ENCODE measurements at places on chromosomes 7 and 10.

- DNase-seq: no peak
Measured at GRCh38 chr10:91105269-91105668, 115.2 kb upstream of the PCGF5 start.

DNA sequence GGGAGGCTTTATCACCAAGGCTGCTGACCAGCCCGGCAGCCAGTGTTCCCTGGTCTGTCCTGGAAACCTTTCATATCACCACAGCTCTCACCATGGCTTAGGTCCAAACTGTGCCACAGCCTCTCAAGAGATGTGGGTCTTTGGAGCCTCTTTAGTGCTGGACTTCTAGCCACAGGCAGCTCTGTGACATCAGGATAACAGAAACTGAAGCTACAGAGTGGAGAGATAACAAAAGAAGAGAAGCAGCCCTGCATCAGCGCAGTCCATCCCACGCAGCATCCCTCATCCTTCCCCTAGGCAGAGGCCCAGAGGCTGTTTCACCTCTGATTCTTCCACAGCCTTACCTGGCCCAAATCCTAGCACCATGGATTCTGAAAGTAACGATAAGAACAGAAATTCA is 187.9 kb upstream of the KMT2E start:
- DNase-seq: no peak

- no peak for DNase-seq
Measured at GRCh38 chr10:123519861-123520260, 146.3 kb upstream of the GPR26 start.

GRCh38 chr10:52682766-52683165 is 89.8 kb downstream of the MBL2 start:
- DNase-seq: no peak

DNA sequence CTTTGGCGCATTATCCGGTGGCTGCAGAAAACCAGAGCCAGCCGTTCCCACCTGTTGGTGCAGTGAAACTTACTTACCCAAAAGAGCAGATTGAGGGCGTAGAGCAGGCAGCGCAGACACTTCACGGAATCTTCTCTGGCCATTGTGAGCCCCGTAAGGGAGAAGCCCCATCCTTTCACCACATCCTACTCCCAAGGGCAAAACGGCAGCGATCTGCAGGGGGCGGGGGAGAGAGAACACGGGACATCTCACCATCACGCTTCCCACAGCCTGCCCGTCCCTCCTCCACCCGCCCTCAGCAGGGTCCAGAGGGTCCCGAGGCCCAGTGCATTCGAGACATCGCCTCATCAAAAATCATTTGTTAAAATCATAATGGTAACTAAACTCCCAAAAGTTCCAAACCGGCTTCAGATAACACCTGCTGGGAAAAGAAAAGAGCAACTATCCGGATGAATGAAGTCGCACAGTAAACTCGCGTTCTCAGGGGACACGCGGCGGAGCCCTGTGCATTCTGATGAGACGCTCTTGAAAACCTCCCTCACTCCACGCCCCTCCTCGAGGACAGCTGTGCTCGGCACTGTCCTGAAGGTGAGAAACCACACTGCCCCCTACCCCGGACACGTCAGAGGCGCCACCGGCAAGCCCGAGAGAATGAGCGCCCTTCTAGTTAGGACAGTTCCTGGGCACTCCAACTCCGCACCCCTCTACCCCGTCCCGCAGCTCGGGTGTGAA is 1.2 kb downstream of the TSPAN12 start:
- no peak for DNase-seq

GRCh38 chr7:140673063-140673773 is 473 bp downstream of the ADCK2 start:
- peak; percentile 74 for DNase-seq

- no peak for DNase-seq
Measured at GRCh38 chr7:75979759-75980429, 14.5 kb downstream of the TMEM120A start.

DNA sequence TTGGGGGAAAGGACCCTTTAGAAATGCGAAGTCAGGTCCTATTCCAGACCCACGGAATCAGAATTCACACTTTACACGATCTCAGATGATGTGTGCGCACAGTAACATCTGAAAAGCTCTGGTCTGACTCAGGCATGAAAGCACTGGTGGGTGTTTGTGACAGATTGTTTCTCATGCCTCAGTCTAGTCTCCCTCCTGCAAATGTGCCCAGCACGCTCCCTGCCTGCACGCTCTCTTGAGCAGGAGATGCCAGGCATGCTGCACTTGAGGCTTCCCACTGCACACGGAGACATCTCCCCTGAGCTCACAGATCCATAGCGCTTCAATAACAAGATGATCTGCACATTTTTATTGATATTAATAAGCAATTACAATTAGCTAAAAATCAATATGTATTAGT is 23.6 kb upstream of the ZNF37A start:
- peak; percentile 74 for DNase-seq

DNA sequence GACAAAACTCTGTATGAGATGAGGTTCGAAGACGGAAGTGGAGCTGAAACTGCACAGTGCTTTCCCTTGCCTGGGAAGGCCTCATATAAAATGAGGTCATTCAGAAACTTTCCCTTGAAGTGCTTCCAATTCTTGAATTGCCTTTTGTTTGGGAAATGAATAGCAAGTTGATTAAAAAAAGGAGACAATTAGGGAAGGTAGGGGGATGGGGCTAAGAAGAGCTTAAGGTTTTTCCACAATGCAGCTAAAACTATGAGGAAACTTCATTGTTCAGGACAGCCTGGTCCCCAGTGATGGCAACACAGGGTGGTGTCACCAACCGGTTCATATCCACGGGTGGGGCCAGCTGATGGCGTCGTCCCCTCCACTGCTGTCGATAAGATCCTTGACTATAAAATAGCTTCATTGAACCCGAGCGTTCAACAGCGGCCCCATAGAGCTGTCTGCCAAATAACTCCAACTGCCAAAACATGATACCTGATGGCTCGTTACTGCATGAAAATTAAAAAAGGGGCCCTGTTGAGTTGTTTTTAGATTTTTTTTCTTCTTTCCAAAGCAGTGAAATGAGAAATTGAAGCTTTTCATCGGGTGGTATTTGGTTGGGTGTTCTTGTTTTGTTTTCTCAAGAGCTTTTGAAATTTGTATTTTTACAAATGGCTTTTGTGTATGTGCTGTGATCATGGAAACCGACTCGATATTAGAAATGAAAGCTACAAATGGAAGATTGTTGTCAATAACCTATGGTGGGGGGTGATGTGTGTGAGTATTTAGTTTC is 2.8 kb upstream of the CELF2 start:
- no peak for DNase-seq

GRCh38 chr10:1040133-1040532 is 8.8 kb downstream of the IDI1 start:
- no peak for DNase-seq

GRCh38 chr10:75596930-75597620 is 165.7 kb downstream of the LRMDA start:
- no peak for DNase-seq

DNA sequence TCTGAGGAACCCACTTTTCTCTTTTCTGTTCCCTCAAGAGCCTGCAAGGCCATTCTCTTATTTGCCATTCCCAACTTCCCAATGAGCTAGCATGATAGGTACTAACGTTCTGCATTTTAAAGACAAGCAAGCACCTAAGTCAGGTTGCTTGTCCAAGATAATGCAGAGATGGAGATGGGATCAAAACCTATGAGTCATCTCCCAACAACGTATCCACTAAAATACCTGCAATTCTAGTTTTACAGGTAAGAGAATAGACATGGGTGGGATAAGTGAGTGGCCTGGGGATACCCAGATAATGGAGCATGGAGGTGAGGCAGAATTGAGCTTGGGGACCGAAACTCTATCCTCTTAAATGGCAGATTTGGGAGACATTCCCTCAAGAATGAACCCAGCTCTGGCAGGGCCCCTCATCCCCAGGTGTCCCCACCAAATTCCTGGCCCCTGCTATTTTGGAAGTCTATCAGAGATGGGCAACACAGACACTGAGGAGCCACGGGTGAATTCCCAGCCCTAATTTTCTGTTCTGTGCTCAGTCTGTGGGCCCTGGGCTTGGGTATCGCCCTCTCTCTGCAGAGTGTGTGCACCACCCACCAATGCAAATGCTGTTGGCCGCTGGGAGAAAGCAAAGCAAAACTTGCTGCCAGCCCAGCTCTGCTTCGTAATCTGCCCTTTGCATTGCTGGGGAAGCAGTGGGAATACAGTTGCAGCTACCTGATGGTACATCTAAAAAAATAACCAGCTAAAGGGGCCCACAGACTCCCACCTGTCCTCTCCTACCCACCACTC is 98.3 kb downstream of the KCNMA1 start:
- no peak for DNase-seq

- no peak for DNase-seq
Measured at GRCh38 chr7:132508724-132509353, 67.4 kb downstream of the PLXNA4 start.

GRCh38 chr7:23607130-23607529 is 9.9 kb downstream of the CCDC126 start:
- no peak for DNase-seq

DNA sequence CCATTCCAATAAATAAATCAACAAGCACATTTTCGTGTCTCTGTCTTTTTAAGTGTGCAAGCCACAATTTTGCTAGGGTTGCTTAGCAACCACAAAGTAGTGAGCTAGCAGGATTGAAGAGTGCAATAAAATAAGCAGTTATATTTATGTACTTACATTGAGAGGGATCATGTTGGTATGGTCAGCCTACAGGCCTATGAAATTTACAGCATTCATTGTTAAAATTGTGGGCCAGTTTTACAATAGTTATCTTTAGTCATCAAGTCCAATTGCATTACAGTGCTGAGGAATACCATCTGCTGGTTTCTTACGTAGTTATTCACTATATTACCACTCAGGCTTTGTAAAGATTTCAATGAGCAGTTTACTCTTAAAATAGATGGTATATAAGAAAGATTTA is 192.5 kb upstream of the POT1 start:
- DNase-seq: no peak

GRCh38 chr7:44885394-44886317 is at the start of gene PURB:
Gene PURB, minus strand, starts transcription at chr7:44885530. Its CDS starts 182 bp downstream, at chr7:44885348.
- peak; percentile 78 for DNase-seq
